ENCODE measurements at places on chromosomes 1 and 21.

DNA sequence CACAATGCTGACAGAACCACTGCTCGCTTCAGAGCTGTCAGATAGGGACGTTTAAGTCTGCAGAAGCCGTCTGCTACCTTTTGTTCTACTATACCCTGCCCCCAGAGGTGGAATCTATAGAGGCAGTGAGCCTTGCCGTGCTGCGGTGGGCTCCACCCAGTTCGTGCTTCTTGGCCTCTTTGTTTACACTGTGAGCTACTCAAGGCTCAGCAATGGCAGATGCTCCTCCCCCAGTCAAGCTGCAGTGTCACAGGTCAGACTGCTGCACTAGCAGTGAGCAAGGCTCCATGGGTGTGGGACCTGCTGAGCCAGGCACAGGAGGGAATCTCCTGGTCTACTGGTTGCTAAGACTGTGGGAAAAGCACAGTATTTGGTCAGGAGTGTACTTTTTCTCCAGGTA is 47.1 kb downstream of the LEPR start:
- DNase-seq = no peak

GRCh38 chr1:221170171-221170570 is 290.9 kb downstream of the HLX start:
- no peak for DNase-seq

DNA sequence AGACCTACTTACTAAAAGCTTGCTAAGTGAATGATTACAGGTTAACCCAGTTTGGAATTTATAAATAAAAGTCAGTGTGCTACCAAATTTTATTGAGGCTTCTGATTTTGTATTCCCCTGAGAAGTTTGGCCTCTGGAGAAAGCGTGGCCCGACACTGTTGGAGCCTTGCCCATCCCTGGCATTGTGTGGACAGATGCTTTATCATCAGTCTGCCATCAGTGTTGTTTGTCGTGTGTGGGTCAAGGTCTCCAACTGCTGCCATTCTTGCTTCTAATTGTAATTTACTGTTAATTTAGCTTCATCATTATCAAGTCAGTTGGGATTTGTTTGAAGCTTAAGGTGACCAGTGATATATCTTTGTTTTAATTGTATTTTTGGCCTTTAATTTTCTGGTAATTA is 62.0 kb upstream of the LPGAT1 start:
- no peak for DNase-seq

DNA sequence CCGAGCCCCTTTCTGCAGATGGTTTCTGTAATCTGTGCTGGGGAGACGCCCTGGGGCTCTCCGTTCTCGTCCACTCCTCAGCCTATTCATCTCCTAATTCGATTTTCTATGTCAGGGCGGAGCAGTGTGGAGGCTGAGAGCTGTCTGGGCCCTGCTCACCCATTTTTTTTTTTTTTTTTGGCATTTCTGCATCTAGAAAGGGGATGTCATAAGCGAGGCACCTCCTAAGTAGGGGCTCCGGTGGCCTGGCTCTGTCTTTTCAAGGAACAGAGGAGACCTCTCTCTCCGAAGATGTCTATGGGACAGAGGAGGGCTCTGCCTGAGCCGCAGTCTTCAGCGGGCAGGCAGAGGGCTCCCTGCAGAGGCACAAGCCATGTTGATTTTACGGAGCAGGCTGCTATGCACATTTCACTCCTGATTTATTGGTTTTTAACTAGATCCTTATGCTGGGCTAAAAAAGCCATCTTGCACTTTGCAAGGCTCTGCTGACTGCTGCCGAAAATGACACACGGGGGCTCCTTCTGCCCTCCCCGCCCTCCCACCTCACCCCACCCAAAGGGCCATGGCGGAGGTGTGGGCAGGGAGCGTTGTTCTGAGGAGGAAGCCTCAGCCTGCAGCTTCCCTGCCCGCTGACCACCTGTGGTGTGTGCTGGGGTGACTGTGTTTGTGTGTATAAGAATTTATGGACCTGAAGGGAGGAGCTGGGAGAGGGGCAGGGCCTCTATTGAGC is 71.0 kb downstream of the FOXD2 start:
- no peak for DNase-seq

DNA sequence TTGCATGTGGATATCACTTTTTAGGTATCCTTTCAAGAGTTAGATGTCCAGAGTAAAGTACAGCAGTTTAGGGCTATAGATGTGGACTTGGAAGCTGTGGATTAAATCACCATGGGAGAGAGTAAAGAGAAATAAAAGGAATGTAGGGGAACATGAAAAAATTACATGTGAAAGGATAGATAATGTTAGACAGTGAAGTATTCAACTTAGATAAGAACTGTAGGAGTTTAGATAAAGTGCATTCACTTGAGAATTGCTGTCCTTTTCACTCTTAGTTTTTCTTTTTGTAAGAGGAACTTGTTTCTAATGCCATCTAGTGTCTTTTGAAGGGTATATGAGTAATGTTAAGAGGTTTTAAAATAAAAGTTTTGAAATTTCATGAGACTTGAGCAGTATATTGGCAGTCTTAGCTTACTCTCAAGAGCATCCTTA is 40.1 kb downstream of the MAST2 start:
- no peak for DNase-seq

GRCh38 chr1:41662061-41662764 is 177.7 kb upstream of the EDN2 start:
- peak; percentile 36 for DNase-seq

DNA sequence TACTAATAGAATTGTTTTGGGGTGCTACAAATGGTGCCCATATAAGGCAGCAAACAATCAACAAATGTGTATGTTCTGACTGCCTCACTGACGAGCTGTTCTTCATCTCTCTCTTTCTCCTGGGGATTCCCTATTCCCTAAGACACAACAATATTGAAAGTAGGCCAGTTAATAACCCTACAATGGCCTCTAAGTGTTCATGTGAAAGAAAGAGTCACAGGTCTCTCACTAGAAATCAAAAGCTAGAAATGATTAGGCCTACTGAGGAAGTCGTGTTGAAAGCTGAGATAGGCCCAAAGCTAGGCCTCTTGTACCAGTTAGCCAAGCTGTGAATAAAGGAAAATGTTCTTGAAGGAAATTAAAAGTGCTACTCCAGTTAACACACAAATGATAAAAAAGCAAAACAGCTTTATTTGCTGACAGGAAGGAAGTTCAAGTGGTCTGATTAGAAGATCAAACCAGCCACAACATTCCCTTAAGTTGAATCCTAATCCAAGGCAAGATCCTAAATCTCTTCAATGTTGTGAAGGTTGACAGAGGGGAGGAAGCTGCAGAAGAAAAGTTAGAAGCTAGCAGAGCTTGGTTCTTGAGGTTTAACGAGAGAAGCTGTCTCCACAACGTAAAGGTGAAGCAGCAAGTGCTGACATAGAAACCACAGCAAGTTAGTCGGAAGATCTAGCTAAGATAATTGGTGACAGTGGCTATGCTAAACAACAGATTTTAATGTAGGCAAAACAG is 26.3 kb downstream of the ATP2B4 start:
- no peak for DNase-seq

DNA sequence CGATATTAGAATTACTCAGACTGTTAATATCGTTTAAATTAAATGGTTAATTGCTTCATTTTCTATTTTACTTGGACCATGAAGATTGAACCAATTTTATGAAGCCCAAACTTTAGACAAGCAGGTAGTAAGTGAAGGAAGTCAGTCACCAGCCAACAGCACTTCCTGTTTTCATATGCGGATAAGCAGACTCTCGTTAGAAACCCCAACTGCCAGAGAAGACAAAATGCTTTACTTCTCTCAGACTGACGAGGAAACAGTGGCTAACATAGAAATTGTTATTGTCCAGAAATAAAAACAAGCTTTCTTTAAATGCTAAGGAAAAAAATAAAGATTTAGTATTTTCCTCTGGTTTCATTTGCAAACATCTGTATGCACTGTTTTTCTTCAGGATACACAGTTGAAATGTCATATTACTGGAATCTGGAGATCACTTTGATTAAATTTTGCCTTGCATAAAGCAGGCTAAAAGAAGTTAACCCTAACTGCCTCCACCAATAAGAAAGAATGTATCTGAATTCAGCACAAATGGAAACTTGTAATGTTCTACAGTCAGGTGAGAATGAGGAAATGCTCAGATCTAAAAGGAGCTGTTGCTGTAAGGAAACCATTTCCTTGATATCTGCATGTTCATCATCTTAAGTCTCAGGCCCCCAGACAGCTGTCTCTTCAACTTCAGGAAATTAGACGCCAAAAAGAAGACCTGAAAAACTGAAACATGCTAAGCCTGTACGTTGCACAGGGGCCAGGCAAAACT is 129.8 kb upstream of the SAMSN1 start:
- no peak for DNase-seq

GRCh38 chr1:235865565-235866204 is 1.0 kb downstream of the LYST start:
- no peak for DNase-seq

GRCh38 chr1:17168091-17168876 is 36.6 kb upstream of the PADI1 start:
- DNase-seq = no peak

DNA sequence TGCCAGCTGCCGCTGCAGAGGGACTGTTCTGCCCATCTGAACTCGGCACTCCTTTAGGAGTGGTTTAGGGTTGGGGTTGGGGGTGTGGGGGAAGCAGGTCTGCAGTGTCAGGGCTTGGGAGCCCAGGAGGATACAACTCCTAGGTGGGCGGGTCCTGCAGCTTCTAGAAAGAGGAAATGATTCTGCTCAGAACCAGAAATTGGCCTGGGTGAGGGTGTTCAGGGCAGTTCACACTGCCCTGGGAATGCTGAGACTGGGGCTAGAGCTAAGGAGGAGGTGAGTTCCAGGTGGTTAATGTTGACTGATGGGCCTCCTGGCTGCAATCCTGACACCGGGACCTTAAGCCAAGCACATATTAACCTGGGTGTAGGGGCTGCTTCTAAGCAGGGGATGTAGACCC is 4.8 kb upstream of the SLC26A9 start:
- no peak for DNase-seq

- no peak for DNase-seq
Measured at GRCh38 chr1:7418442-7419080, 352.5 kb upstream of the VAMP3 start.

GRCh38 chr1:6578624-6579373 is 995 bp upstream of the ZBTB48 start:
- no peak for DNase-seq

DNA sequence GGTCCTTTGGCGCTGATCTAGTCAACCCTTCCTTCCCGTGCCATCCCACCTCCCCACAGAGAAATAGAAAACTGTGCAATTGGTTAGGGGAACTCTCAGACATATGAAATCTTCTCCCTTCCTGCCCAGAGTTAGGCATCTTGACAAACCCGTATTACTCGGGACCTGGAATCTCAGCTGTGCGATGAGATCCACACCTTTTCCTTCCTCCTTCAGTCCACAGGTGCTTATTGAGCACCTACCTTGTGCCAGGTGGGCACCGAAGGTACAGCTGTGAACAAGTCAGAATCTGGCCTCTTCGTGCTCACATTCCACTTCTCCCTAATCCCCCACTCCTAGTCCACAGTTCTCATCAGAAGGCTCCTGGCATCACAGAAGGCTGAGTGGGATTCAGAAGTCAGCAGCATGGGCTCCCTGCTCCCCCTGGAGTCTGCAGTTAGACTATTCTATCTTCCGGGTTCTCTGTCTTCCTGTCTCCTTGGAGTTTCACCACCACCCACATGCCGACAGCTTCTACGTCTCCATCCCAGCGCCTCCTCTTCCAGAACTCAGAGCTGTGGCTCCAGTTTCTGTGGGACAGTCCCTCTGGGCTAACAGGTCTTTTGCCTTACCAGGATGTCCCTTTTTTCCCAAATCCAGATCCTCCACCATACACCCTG is 23.0 kb downstream of the KNCN start:
- DNase-seq = no peak

- DNase-seq = no peak
Measured at GRCh38 chr1:156246781-156247459, 936 bp downstream of the PAQR6 start.

DNA sequence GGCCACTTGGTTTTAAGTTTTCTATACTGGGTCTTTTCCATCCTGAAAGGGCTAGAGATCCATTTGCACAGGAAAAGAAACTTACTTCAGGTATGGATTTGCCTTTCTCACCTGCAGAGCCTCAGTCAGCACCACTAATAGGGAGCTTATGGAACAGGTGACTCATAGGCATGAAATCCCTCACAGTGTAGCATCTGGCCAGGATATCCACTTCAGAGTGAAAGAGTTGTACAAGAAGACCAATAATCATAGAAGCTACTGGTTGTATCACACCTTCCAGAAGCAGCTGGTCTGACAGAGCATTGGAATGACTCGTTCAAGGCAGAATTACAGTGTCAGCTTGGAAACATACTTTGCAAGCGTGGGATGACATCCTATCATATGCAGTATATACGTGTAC is 26.3 kb upstream of the SYT14 start:
- no peak for DNase-seq

DNA sequence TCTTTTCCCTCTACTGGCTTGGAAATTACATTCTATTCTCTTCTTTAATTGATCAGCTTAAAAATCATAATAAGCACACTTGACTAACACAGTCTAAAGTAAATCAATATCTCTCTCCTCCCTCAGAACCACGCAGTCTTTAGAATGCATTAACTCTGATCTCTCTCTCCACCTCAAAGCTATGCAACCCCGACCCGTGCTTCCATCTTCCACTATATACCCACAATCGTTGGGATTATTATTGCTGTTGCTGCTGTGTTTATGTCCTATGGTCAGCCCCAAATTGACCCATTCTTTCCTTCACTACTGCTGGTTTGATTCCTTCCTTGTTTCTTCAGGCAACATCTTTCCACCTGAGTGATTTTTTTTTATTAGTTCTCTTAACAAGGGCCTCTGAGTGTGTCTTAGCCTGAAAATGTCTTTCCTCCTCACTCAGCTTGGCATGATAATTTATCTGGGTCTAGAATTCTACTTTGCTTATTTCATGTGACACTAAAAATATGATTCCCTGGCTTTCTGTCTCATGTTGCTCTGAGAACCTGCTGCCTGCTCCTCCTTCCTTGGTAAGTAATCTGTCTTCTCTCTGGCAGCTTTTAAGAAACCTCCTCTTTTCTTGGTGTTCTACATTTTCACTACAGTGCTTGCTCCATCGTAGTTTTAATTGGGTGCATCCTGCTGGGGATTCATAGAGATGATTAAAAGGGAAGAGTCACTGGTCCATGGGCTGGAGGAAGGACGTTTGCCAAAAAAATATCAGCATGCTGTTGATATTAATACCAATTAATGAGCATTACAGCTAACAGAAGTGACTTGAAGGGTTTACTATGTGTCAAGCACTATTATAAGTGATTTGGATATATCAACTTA is 472.2 kb downstream of the MATN1 start:
- no peak for DNase-seq

DNA sequence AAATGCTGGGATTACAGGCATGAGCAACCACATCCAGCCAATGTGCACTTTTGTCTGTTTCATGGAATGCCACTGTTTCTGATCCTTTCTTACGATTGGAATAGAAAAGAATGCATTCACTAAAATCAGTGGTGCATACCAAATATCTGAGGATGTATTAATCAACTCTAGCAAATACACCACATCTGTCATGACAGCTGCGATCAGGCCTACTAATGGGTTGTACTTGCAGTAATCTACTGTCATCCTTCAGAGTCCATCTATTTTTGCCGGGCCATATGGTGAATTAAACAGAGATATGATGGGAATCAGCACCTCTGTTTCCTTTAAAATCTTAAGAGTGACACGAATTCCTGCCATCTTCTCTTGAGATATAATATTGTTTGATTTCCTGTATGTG is 8.5 kb upstream of the USP1 start:
- no peak for DNase-seq

- no peak for DNase-seq
Measured at GRCh38 chr1:81758181-81758580, 42.6 kb upstream of the ADGRL2 start.

- no peak for DNase-seq
Measured at GRCh38 chr1:87148661-87149060, 180.0 kb upstream of the LMO4 start.

GRCh38 chr1:163985700-163986099 is 573.3 kb upstream of the PBX1 start:
- no peak for DNase-seq
